Gastrocnemius medialis (tissue), 4 donors: ENCODE measurements at places on chromosomes 2 and 18.
A peak's percentile ranks its signal among the peaks of the same experiment; 100 is the strongest.

GRCh38 chr2:53114582-53114981 is 653.0 kb upstream of the CHAC2 start:
- DNase-seq, result no peak

DNA sequence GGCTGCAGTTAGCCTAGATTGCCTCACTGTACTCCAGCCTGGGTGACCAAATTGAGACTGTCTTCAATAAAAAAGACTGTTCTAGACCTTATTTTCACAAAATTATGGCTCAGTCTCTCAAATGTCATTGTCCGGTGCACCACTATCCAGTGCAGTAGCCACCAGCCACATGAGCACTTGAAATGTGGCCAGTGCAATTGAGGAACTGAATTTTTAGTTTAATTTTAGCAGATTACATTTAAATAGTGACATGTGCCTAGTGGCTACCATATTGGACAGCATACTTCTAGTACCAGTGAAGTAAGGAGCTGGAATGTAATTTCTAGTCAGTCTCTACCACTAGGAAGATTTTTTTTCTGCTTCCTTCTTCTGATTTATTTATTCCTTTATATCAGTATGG is 39.4 kb downstream of the KCMF1 start:
- DNase-seq, result no peak

DNA sequence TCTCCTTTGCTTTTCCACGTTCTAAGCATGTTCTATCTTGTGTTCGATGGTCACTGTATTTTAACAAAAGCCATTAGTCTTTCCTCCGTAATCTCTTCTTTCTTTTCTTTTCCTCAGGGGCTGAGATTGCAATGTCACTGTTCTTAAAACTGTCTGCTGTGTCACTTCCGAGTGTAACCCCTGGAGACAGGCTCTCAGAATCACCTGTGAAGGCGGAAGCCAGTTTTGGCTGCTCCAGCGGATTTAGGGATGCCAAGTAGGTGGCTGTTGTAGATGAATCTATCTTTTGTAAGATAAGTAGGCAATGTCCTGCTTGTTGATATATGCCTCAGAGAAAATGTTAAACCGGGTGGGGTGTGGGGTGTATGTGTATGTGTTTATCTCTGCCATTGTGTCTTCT is 94.7 kb upstream of the L3MBTL4 start:
- no peak for DNase-seq

GRCh38 chr2:151423760-151424159 is 14.1 kb downstream of the RIF1 start:
- no peak for DNase-seq

DNA sequence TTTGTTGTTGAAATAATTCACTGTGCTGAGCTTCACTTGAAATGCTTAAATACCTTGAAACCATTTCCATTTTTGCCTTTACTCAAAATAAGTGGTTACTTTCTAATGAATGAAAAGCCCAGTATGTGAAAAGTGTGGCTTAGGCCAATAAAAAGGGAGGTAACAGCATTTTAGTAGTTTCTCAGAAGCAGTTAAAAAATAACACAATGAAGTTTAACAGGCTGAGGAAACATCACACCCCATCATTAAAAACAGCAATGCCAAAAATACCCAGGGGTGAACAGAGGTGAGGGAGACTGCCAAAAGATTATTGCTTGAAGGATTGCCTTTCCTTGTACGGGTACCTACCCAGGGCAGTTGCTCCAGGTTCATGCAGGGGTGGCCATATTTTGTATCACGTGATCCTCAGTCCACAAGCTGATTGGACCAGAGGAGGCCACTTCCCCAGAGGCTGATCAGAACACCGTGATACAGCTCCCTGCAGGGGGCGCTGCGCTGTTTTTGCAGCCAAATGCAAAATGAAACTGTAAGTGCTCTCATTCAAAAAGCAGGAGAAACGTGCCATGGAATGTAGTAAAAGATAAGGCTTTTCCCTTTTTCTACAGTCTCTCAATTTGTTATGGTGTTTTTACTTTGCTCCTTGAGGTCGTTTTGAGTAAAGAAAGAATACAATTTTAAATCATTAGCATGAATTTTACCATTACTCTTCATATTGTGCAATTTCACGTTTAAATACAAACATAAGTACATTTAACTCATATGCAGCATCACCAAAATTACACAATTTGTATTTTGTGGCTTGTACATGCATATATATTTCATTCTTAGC is 70.2 kb upstream of the SH3BP4 start:
- peak; percentile 58 for DNase-seq

GRCh38 chr2:234764372-234764771 is 187.4 kb upstream of the SH3BP4 start:
- no peak for DNase-seq
